ENCODE measurements at places on chromosomes 4 and X.

DNA sequence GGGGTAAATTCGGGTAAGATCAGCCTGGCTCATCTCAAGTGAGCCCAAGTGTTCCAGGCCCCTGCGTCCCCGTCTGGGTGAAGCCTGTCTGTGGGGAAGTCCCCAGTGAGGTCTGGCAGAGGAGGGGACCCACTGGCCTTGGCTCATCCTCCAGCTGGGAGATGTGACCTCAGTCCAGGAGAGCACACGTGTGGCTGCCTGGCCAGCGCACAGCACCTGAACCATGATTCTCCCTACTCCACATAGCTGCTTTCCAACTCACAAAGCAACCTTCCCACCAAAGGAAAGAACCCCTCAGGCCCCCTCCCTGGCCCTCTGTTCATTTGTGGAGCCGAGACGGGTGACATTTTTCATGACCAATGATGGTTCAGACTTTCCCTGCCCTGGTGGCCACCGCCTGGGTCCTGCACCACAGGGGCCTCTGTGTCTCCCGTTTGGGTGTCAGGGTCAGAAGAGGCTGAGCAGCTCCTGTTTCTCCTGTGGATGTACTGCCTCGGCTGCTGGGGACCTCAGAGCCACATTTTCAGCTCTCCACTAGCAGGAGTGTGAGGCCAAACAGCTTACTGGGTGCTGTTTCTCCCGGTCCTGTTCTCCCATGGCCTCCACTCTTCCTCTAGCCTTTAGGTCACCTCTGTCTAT is 111.4 kb downstream of the CPZ start:
- no peaks in the 10 kb centered on the region for H3K36me3 ChIP-seq
- no peak overlapping the region for H3K4me3 ChIP-seq
- no peaks in the 10 kb centered on the region for H3K27me3 ChIP-seq
- peak; percentile 3 for DNase-seq
- no peaks in the 10 kb centered on the region for H3K4me1 ChIP-seq

- peaks cover 11% of the 10 kb centered on the region for H3K36me3 ChIP-seq
- H3K27me3 ChIP-seq, result no peaks in the 10 kb centered on the region
- peaks cover 86% of the 10 kb centered on the region for H3K4me1 ChIP-seq
Observed at GRCh38 chrX:2707334-2707760, 16.3 kb downstream of the CD99 start.

GRCh38 chrX:154785716-154786115 is 19.6 kb downstream of the MPP1 start:
- H3K27ac ChIP-seq, result no peak overlapping the region
- H3K4me1 ChIP-seq, result no peaks in the 10 kb centered on the region
- peaks cover 15% of the 10 kb centered on the region for H3K36me3 ChIP-seq
- DNase-seq, result no peak
- H3K27me3 ChIP-seq, result no peaks in the 10 kb centered on the region

- no peaks in the 10 kb centered on the region for H3K27me3 ChIP-seq
- H3K36me3 ChIP-seq, result no peaks in the 10 kb centered on the region
- DNase-seq, result no peak
- H3K4me3 ChIP-seq, result no peak overlapping the region
- H3K27ac ChIP-seq, result no peak overlapping the region
- H3K4me1 ChIP-seq, result no peaks in the 10 kb centered on the region
Observed at GRCh38 chrX:132776486-132777210, 181.8 kb downstream of the HS6ST2 start.

- no peaks in the 10 kb centered on the region for H3K4me1 ChIP-seq
- no peaks in the 10 kb centered on the region for H3K27me3 ChIP-seq
- H3K36me3 ChIP-seq, result no peaks in the 10 kb centered on the region
- DNase-seq, result peak; percentile 77
- no peak overlapping the region for H3K4me3 ChIP-seq
- H3K27ac ChIP-seq, result no peak overlapping the region
Observed at GRCh38 chr4:90215286-90215685, 88.1 kb downstream of the CCSER1 start.

GRCh38 chr4:148442832-148443511 is 758 bp upstream of the NR3C2 start:
- H3K4me1 ChIP-seq, result peaks cover 35% of the 10 kb centered on the region
- peak overlapping the region; percentile 94 for H3K4me3 ChIP-seq
- DNase-seq, result no peak
- H3K27me3 ChIP-seq, result peaks cover 26% of the 10 kb centered on the region

DNA sequence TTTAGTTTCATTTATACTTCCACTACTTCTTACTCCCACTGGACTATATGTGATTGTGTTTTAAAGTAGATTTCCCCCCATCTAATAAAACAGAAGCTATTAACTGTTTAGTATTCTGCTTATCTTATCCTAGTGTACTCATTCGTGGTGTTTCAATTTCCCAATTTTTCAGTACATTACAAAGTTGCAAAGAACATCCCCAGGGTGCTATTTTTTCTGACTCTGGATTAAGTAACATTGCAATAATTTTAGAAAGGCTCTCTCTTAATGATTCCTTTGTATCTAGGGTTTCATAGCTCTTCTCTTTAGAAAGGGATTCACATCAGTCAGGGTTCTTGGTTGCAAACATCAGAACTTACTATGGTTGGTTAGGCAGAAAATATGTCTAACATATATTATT is 317.9 kb upstream of the DIPK2B start:
- DNase-seq, result no peak

DNA sequence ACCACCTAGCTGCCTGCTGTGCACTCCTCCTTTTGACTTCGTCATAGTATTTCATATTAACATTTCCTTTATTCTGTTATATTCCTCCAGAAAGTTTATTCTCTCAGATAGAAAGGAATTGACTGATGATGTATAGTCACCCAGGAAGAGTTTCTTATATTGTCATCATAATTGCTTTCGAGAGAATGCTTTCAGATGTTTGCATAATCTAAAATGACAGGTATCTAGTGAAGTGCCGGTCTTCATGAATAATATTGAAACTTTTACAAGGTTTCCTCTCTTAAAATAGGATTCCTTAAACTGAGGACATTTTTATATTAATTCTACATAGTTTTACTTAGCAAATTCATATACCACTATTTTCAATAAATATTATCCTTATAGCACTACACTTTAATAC is 10.1 kb downstream of the SEC24D start:
- H3K27me3 ChIP-seq, result no peaks in the 10 kb centered on the region
- peaks cover 89% of the 10 kb centered on the region for H3K4me1 ChIP-seq
- peaks cover 1% of the 10 kb centered on the region for H3K36me3 ChIP-seq
- no peak for DNase-seq
- no peak overlapping the region for H3K4me3 ChIP-seq

- no peak for DNase-seq
- H3K4me3 ChIP-seq, result no peak overlapping the region
- H3K4me1 ChIP-seq, result no peaks in the 10 kb centered on the region
- no peak overlapping the region for H3K27ac ChIP-seq
- no peaks in the 10 kb centered on the region for H3K36me3 ChIP-seq
Observed at GRCh38 chr4:181569553-181569952, 673.6 kb upstream of the TENM3 start.

DNA sequence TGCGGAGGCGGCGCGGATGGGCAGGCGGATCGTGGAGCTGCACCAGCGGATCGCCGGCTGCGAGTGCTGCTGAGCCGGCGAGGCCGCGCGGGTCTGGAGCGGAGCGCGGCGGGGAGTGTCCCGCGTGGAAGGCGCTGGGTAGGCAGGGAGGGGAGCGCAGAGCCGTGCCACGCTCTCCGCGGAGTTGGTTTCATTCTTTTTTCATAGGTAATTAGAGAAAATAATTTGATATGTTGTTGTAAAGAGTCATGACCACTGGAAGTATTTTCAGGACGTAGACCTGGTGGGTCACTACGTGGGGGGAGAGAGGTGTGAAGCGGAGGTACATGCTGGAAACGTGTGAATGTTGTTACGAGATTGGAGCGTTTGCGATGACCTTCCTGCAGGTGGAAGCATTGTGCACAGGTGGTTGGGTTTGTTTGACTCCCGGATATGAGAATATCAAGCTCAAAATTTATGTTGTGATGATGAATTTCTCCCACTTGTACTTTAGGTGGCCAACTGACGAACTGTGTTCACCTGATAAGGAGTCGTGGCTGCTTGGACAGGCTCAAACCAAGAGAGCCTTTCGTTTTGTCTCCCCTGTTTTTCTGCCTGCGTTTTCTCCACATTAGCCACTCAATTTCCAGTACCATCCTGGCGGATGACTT is 19.1 kb upstream of the S100P start:
- H3K27me3 ChIP-seq, result no peaks in the 10 kb centered on the region
- peak; percentile 87 for DNase-seq
- no peaks in the 10 kb centered on the region for H3K36me3 ChIP-seq
- H3K4me3 ChIP-seq, result peak overlapping the region; percentile 94

- no peak overlapping the region for H3K27ac ChIP-seq
- no peaks in the 10 kb centered on the region for H3K27me3 ChIP-seq
- H3K4me3 ChIP-seq, result no peak overlapping the region
- H3K4me1 ChIP-seq, result no peaks in the 10 kb centered on the region
- H3K36me3 ChIP-seq, result peaks cover 45% of the 10 kb centered on the region
Observed at GRCh38 chr4:39103291-39103690, 41.3 kb downstream of the KLHL5 start.

DNA sequence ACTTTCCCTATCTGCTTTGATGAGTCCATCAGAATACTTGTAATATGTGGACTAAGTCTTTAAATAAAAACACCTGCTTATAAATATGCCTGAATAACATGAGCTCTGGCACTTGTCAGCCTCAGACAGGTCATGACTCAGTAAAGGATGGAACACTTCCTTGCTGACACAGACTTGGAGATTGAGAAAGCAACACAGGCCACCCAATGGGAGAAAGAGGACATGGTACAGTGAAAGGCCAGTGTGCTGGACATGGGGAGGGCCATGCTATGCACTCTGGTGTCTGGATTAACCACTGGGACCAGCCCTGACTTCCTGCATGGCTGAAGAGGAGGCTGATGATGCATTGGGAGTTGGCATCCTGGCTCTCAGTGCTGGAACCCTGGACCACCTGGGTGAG is 149.5 kb downstream of the DHRSX start:
- DNase-seq, result no peak
- H3K27ac ChIP-seq, result no peak overlapping the region
- H3K36me3 ChIP-seq, result peaks cover 6% of the 10 kb centered on the region

- no peaks in the 10 kb centered on the region for H3K36me3 ChIP-seq
- H3K27me3 ChIP-seq, result no peaks in the 10 kb centered on the region
- no peak for DNase-seq
- no peak overlapping the region for H3K27ac ChIP-seq
Observed at GRCh38 chrX:39551762-39552161, 546.0 kb downstream of the BCOR start.

- peak; percentile 39 for DNase-seq
- peaks cover 7% of the 10 kb centered on the region for H3K36me3 ChIP-seq
- no peaks in the 10 kb centered on the region for H3K4me1 ChIP-seq
- peak overlapping the region; percentile 72 for H3K27ac ChIP-seq
- no peaks in the 10 kb centered on the region for H3K27me3 ChIP-seq
- no peak overlapping the region for H3K4me3 ChIP-seq
Observed at GRCh38 chrX:10099411-10099810, 57.4 kb upstream of the CLCN4 start.

- peak overlapping the region; percentile 91 for H3K27ac ChIP-seq
- H3K4me1 ChIP-seq, result peaks cover 8% of the 10 kb centered on the region
- H3K27me3 ChIP-seq, result no peaks in the 10 kb centered on the region
- H3K36me3 ChIP-seq, result no peaks in the 10 kb centered on the region
- DNase-seq, result peak; percentile 30
Observed at GRCh38 chrX:65668377-65669310, 1.2 kb downstream of the MSN start.

- no peaks in the 10 kb centered on the region for H3K36me3 ChIP-seq
- DNase-seq, result no peak
- H3K4me1 ChIP-seq, result peaks cover 5% of the 10 kb centered on the region
- H3K27me3 ChIP-seq, result no peaks in the 10 kb centered on the region
- H3K4me3 ChIP-seq, result no peak overlapping the region
Observed at GRCh38 chr4:79682801-79683530, 274.9 kb upstream of the GK2 start.

DNA sequence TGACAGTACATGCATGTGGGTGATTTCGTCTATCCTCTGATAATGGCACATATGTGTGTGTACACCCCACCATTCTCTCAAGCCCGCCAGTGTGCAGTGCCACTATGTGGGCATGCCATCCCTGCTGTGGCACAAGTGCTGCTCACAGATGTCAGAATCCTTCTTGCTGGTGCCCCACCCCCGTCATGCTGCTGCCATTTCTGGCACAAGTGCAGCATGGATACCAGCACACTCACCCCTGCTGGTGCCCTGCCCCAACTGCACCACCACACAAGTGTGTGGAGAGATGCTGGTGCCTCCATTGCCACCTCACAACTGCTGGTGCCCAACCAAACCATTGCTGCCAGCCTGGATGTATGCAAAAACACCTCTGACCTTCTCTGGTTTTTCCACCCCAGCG is 1133.8 kb downstream of the TECRL start:
- DNase-seq, result no peak
- no peak overlapping the region for H3K4me3 ChIP-seq
- no peaks in the 10 kb centered on the region for H3K4me1 ChIP-seq
- no peak overlapping the region for H3K27ac ChIP-seq
- no peaks in the 10 kb centered on the region for H3K36me3 ChIP-seq

- no peaks in the 10 kb centered on the region for H3K36me3 ChIP-seq
- no peaks in the 10 kb centered on the region for H3K4me1 ChIP-seq
- H3K27ac ChIP-seq, result no peak overlapping the region
- DNase-seq, result peak; percentile 31
- no peak overlapping the region for H3K4me3 ChIP-seq
Observed at GRCh38 chr4:175935016-175935661, 123.1 kb upstream of the GPM6A start.

DNA sequence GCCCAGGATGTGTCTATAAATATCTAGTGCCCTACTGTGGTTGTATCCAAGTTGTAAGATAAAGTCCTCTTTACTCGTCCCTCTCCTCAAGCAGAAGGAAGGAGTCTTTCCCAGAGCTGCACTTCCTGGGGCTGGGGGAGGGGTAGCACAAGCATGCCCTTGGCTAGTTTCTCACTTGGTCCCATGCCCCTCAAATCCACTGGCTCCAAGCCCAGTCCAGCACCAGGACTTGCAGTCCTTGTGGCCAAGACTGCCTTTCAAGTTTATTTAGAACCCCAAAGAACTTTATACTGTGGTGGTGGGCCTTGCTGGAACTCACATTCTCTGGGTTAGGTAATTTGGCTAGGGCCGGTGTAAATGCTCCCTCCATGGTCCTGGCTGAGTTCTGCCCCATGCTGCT is 43.2 kb upstream of the SLC10A4 start:
- no peaks in the 10 kb centered on the region for H3K27me3 ChIP-seq
- H3K36me3 ChIP-seq, result no peaks in the 10 kb centered on the region
- H3K27ac ChIP-seq, result no peak overlapping the region
- H3K4me1 ChIP-seq, result no peaks in the 10 kb centered on the region
- peak; percentile 34 for DNase-seq
- no peak overlapping the region for H3K4me3 ChIP-seq

DNA sequence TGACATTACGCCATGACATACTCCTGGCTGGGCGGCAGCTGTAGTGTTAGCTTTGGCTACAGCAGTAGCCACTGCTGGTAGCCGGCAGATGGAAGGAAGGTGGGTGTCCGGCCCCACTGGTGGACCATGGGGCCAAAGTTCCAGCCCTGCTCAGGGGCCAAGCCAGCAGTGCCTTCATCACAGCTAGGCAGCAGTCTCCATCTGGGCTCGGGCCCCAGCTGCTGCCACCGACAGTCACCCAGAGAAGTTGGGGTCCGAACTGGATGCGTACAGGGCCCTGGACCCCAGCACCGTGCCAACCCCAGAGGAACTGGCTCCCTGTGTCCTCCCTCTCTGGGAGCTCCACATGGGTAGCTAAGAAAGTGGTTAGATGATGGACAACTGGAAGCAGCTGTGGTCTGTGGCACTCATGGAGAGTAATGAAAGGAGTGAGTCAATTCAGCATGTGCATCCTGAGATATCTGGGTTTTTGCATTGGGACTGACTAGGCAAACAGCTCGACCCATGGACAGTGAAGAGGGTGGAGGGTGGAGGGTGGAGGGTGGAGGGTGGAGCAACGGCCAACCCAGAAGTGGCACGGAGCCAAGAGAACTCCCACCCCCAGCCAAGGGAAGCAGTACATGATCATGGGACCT is 366.6 kb upstream of the GRIA3 start:
- H3K27me3 ChIP-seq, result no peaks in the 10 kb centered on the region
- H3K36me3 ChIP-seq, result no peaks in the 10 kb centered on the region
- H3K4me3 ChIP-seq, result no peak overlapping the region
- H3K4me1 ChIP-seq, result no peaks in the 10 kb centered on the region
- no peak for DNase-seq

Data from stomach (tissue), 19 donors.